Choroid plexus epithelial cell (primary cell): ENCODE measurements at places on chromosomes 6 and 20.

DNA sequence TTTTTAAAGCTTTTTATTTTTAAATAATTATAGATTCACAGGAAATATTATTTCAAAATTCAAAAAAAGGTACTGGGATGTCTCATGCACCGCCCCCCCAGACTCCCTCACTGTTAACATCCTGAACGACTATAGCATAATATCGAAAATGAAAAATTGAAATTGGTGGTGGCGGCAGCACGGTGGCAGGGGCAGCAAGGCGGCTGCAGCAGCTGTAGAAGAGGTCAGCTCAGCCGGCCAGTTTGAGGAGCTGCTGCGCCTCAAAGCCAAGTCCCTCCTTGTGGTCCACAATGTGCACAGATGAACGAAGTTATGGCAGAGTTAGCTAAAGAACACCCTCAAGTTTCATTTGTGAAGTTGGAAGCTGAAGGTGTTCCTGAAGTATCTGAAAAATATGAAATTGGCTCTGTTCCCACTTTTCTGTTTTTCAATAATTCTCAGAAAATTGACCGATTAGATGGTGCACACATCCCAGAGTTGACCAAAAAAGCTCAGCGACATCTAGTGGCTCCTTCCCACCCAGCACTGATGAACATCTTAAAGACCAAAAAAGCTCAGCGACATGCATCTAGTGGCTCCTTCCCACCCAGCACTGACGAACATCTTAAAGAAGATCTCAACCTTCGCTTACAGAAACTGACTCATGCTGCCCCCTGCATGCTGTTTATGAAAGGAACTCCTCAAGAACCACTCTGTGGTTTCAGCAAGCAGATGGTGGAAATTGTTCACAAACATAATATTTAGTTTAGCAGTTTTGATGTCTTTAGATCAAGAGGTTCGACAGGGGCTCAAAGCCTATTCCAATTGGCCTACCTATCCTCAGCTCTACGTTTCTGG, 100.8 kb downstream of the FAM217A start:
- peak; percentile 98 for DNase-seq

DNA sequence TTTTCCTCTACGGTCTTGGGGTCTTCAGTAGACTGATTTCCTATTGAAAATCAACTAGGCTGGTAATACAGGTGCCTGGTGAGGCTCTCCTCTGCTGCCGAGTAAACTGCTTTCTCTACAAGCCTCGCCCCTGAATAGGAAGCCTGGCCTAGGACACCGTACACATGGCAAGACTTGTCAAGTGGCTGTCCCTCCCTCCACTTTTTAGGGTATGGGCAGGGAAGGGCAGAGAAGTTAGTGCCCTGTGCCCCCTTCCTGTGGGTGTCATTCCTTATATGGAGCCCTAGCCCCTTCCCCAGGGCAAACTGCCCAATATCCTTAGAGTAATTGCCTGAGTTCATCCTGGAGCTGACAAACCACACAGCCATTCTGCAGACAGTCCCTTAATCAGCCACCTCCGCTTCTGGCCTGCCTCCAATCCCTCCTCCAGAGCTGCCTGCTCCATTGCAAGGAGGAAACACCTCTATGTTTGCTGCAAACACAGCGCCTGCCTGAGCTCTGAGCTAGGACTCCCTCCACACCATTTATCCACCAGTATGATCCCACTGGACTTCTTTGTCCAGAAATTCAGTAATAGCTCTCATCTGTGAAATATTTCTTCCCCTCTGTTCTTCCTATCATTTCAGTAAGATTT, 93.1 kb downstream of the CHD6 start:
- peak; percentile 61 for DNase-seq

GRCh38 chr6:37354526-37355384, 972 bp downstream of the RNF8 start:
- peak; percentile 13 for DNase-seq

DNA sequence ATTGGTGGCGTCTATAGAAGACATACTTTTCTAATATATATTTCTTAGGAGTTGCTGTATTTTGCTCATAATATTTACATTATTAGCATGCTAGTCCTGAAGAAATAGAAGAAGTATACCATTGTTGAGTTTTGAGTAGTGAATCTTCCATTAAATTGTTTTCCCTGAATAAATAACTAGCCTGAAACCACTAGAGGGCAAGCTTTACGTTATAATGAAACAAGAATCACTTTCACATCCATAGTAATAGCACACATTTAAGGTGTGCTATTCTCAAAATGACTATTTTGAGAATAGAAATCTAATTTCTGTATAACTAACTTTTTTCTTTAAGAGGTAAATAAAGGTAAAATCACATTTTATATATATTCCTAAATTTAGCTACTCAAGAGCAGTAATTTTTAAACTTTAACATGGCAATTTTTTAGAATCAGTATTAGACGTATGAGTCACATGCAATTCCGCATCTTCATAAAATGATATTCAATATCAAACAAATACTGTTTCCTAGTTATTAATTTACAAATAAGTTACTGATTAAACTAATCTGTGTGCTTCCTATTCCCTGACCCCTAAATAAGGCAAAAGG, 213.2 kb upstream of the MANEA start:
- DNase-seq: peak; percentile 38

DNA sequence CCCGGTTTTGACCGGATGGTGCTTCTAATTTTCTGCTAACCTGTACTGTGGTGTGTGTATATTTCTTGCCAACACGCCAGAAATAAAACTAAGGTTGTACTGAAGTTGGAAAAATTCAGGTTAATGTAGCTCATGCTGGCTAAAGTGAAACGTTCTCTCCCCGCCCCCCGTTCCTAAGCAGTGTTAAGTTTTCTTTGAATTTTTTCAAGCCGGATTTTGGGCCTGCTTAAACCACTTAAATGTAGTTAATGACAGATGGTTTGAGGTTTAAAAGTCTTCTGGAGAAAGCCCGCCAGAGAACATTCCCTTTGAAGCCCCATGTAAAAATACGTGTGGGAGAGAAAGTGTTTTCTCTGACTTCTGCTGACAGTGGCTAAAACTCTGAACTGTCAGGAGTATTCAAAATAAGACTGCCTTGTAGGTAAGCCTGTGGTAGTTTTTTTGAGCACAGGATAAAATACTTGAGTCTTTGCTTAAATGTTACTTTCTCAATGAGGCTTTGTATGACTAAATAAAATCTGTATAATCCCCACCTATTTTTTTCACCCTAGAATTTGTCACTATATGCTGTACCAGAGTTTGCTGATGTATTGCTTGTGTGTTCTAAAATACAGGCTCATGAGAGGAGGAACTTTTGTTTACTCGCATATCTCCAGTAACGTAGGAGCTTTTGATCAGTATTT, 101.3 kb downstream of the OR2B2 start:
- DNase-seq: no peak

- peak; percentile 61 for DNase-seq
Measured at GRCh38 chr6:46053039-46053933, 37.6 kb upstream of the CLIC5 start.

GRCh38 chr6:154156135-154156896, 117.3 kb downstream of the OPRM1 start:
- peak; percentile 80 for DNase-seq

- no peak for DNase-seq
Measured at GRCh38 chr6:91428953-91429560, 842.2 kb upstream of the MAP3K7 start.

DNA sequence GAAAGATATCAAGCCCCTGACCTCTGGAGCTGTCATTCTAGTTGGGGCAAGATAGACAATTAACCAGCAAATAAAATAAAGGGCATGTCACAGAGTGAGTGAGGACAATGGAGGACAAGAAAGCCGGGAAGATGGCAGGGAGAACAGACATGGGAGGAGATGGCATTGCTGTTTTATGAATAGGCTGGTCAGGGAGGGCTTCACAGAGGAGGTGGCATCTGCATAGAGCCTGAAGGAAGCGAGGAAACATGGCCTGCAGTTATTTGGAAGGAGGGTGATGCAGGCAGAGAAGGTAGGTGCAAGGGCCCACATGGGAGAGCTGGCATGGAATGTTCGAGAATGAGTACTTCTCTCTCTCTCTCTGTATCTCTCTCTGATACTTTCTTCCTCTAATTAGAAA, 63.7 kb downstream of the EFCAB8 start:
- DNase-seq: no peak

DNA sequence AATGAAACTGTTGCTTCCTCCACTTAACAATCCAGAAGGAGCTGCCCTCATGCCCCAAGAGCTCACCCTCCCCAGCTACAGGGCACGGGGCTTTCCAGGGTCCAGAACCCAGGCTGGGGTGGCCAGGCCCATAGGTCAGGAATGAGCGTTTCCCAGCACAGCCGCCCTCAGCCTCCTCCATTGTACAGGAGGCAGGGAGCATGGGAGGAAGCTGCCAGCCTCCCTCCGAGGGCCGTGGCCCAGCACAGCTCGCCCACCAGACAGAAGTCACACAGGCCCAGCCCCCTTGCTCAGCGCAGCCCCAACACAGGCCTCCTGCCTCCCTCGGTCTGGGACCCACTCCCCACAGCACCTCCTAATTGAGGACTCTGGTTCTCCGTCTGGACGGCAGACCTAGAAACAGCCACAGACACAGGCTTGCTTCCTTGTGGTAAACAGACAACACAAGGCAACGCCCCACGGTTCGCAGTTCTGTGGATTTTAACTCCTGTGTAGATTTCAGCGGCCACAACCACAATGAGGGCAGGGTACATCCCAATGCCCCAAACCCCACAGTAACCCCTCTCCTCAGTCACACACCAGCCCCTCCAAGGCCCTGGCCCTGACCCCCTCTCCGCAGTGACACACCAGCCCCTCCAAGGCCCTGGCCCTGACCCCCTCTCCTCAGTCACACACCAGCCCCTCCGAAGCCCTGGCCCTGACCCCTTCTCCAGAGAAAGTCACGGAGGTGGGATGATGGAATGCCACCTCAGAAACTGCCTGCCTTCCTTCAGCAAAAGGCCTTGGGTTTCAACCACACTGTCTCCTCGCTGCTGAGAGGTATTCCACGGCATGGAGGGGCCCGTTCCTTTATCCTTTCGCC, 173.5 kb downstream of the DLL1 start:
- no peak for DNase-seq

DNA sequence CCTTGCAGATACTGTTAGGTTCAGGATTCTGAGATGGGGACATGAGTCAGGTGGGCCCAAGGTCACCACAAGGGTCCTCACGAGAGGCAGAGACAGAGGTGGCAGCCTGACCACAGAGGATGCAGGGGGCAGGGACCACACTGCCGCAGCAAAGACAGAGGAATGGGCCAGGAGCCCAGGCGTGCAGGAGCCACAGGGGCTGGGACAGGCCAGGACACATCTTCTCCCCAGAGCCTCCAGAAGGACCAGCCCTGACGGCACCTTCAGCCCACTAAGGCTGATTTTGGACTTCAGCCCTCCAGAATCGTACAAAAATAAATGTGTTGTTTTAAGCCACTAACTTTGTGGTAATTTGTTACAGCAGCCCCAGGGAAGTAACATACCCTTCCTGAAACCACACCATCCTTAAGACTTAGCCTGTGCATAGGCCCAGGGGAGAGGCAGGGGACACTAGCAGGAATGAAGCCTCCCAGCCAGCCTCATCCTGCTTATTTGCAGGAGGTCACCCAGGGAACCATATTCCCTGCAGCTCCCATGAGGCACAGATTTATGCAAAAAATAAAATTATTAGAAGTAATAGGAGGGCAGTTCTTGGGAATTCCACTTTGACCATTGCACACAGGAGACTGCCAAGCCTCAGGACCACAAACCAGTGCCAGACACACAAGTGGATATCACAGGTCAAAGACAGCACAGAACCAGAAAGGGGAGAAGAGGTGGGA, 119.3 kb upstream of the CST7 start:
- no peak for DNase-seq

DNA sequence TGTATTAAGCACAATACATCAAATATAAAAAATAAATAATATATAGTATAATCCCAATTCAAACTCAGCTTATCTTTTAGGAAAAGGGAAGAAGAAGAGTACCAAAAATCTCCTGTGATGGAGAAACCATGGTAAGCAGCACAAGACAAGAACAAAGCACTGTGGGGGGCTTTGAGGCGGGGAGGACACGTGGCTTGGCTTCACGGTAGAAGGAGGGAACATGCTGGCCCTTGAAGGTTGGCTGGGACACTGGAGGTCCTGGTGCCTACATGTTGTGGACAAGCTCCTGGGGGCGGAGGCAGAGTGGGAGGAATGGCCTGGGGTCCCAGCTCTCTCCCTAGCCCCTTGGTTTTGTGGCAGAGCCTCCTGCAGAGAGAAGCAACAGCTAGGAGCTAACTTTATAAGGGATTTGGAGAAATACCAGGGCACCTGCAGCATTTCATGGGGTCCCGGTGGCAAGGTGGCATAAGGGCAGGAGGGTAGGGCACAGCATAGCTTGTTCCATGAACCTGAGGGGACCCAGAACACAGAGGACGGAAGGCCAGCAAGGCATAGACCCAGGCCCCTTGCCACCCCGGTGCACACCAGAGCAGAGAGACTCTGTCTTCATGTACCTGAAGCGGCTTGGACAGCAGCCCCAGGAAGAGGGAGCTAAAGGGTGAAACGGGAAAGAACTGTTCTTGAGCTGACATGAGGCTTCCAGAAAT, 72.0 kb downstream of the LY86 start:
- DNase-seq: no peak

DNA sequence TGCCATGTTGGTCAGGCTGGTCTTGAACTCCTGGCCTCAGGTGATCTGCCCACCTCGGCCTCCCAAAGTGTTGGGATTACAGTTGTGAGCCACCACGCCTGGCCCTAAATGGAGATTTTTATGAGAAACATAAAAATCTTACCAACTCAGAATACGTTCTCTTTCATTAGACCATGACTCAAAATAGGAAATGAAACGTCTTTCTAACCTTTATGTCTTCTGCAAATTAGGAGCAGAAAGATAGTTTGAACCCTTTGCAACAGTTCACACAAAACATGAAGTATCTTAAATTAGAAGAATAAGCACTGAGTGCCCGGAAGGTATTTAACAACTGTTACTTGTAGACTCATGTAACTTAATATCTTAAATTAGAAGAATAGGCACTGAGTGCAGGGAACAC, 48.3 kb downstream of the AHI1 start:
- no peak for DNase-seq

GRCh38 chr6:146032387-146032786, 3.5 kb downstream of the GRM1 start:
- DNase-seq: no peak

- no peak for DNase-seq
Measured at GRCh38 chr6:10205120-10205519, 209.8 kb downstream of the TFAP2A start.

- no peak for DNase-seq
Measured at GRCh38 chr6:14406614-14407331, 289.2 kb downstream of the CD83 start.

DNA sequence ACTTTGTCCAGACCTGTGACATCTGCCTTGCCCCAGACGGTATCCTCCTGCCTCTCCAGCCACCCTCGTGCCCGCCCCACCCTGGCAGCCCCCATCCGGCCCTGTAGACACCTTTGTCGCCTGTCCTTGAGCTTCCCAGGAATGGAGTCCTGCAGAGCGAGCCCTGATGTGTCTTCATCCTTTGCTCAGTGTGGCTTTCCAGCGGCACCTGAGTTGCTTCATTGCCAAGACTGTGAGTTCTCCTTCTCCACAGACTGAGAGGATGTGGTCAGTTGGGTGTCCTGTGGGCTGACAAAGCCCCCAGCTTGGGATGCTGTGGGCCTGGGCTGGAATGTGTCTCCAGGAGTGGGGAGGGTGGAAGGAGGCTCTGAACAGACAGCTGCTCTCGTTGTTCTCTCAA, 1.7 kb upstream of the CST4 start:
- no peak for DNase-seq
